ENCODE measurements at places on chromosomes 3 and 15. TPM values are rescaled to one million over a fixed set of nuclear protein-coding genes. Genes with fewer than 3 reads are reported as not detected.

Gene GPR171
- 0.24 TPM for total RNA-seq

Gene ADAMTS17
- total RNA-seq, result 1.7 TPM

Gene TARS3
- 29.9 TPM for total RNA-seq

Gene C3orf70
- total RNA-seq, result 1.5 TPM

Gene HYAL1
- 66.5 TPM for total RNA-seq

Gene PODXL2
- 0.94 TPM for total RNA-seq

Gene GABRR3
- not detected for total RNA-seq

Gene SMAD6
- total RNA-seq, result 14.1 TPM

Gene GOLGA6C
- total RNA-seq, result not detected

Gene PARL
- total RNA-seq, result 57.2 TPM

Gene PLXNA1
- total RNA-seq, result 23.2 TPM

Gene RNF168
- 21.3 TPM for total RNA-seq

Gene PPP1R14D
- not detected for total RNA-seq

Gene ACOX2
- 33.3 TPM for total RNA-seq

Gene SLC28A1
- total RNA-seq, result 0.46 TPM

Gene ZNF654
- 11.7 TPM for total RNA-seq

Gene NR1D2
- total RNA-seq, result 47.1 TPM

Gene ARRDC4
- 15.0 TPM for total RNA-seq

Gene OIP5
- total RNA-seq, result not detected

Gene RARRES1
- 9.1 TPM for total RNA-seq

Gene ALDH1A2
- 9.7 TPM for total RNA-seq

Gene PTPRG
- 29.7 TPM for total RNA-seq

Gene NEK10
- 11.7 TPM for total RNA-seq

Gene GUCA1C
- total RNA-seq, result 0.32 TPM

Gene GALK2
- 31.5 TPM for total RNA-seq

Gene NR1I2
- 0.11 TPM for total RNA-seq

Gene ZDHHC23
- total RNA-seq, result 3.0 TPM

Gene GASK1A
- total RNA-seq, result 0.75 TPM

Data from Right ventricle myocardium superior (tissue), 1 donor.